ENCODE measurements at places on chromosomes 6 and 20.

DNA sequence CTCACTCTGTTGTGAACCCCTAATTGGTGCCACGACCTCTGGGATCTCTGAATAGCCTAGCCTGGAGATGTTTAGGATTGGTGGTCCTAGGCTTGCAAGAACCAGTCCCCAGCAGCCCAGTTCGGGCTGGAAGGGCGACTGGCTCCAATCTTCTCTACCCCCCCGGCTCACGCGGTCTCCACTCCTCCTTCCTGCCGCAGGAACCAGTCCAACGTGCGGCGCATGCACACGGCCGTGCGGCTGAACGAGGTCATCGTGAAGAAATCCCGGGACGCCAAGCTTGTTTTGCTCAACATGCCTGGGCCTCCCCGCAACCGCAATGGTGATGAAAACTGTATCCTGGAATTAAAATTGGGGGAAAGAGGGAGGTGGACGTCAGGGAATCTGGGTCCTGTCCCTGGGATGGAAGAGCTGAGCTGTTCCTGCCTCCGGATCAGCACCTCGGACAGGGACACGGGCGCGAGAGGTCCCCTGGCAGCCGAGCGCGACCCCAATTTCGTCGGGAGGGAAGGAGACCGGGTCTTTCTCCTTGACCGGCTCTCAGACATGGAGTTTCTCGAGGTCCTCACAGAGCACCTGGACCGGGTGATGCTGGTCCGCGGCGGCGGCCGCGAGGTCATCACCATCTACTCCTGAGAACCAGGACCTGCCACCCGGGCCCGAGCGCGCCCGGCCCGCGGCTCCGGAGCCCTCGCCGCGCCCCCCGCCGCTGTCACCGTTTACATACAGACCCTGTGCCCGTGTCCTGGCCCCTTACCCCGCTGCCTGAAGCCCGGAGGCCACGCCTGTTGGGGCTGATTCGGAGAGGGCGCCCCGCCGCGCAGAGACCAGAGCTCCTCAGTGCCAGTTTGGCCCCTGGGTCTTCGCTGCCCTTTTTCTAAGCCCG lies 28.2 kb downstream of the SLC12A5 start:
- DNase-seq, result no peak

GRCh38 chr20:37992802-37993409 lies 40.4 kb downstream of the TTI1 start:
- no peak for DNase-seq

GRCh38 chr20:38477747-38478146 lies 5.1 kb downstream of the RALGAPB start:
- DNase-seq, result no peak

DNA sequence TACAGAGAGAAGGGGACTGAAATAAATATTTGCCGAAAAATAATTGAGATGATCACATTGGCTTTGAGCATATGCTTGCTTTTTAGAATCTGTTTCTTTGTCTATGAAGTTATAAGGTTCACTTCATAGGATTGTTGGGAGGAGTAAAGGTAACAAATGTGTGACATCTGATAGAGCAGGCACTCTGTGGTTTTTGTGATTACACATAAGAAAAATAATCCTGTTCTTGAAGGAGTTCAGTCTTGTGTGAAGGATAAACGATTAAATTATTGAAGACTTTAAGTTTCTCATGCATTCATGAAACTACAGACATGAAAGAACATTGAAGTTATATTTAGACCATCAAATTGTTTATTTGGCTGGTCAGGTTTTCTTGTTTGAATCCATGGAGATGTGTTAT lies 45.0 kb downstream of the QKI start:
- no peak for DNase-seq

DNA sequence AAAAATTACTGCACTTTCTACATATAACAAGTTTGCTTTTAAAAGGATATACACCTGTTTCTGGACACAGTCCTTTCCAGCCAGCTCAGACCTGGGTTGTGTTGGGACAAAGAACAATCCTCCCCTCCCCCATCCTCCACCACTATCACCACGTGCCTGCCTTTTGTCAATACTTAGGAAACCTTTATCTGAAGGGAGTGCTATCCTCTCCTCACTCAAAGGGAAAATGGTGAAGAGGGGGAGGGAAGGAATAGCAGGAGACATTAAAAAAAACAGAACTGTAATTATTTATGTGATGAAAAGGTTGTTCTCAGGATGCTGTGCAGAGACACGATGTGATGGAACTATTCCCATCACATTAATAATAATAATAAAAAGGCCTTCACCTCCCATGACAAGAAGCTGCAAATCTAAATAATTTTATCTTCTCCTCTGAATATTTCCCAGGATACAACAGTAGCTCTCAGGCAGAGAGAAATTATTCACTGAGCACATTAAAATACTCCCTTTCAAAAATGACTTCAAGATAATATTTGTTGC lies 105.5 kb downstream of the NRSN1 start:
- no peak for DNase-seq

- DNase-seq, result no peak
These were observed 64.1 kb upstream of the BEND6 start for GRCh38 chr6:56890683-56891429.

DNA sequence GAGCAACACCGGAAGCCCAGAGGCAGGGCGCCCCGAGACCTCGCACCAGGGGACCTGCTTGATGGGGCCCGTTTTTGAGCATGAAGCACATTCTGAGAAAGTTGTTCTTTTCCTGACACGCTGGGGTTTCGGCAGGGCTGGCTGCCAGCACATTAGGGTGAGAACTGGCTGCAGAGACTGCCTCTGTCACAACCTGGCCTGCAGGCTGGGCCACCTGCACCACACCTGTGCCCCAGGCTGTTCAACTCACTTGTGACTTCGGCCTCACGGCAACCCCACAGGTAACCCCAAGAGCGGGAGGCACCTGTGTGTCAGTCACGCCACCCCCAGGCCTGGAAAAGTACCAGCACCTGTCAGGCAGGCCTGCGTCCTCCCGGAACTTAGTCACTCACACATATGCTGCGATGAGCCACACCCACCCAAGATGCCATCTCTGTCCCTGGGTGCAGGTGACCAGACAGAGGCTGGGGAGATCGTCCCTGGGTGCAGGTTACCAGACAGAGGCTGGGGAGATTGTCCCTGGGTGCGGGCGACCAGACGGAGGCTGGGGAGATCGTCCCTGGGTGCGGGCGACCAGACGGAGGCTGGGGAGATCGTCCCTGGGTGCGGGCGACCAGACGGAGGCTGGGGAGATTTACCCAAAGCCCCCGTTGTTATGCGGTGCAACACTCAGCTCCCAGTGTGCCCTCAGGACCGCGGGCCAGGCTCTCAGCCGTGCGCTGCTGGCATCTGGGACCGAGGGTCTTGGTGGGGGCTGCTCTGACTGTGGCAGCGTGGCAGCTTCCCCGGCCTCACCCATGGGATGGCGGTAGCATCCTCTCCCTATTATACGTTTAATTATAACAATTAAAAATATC lies 82.5 kb upstream of the BHLHE23 start:
- no peak for DNase-seq

DNA sequence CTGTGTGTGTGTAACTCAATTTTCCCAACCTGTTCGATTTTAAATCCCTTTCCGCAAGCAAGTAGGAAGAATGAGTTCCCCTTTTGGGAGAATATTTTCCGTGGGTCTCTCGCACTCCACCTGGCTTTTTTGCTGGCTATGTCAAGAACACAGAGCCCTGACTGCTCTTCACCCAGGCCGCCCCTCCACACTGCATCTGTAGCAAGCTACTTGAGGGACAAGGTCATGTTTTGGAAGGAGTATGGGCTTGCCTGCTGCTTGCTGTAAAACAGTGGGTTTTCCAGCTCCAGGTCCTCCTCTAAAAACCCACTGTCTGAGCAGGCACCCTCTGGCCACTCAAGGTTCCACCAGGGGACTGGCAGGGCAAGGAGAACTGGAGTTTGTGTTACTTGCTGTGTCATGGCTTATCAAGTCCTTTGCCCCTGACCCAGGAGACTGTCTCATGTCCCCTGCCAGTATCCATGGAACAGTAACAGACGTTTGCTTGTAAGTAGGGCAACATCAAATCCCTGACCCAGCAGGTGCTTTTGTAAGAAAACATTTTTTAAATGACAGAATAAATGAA lies 35.5 kb upstream of the SYNJ2 start:
- no peak for DNase-seq

GRCh38 chr6:30754631-30755030 lies 10.3 kb upstream of the IER3 start:
- no peak for DNase-seq

DNA sequence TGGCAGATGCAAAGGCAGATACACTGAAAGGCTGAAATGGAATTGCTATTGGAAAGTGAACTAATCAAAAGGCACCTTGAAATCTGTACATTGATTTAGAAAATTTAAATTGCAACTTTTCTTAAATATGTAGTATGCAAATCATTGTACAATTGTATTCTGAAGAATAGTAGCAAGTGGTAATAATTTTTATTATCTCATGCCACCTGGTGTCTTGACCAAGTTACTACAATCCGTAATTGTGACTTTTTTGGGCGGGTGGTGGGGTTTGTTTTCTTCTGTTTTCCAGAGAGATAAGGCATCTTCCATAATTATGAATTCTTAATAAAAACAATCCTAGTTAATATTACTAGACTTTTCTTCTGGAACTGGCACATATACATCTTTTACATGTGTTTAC lies 12.5 kb upstream of the BCKDHB start:
- no peak for DNase-seq

DNA sequence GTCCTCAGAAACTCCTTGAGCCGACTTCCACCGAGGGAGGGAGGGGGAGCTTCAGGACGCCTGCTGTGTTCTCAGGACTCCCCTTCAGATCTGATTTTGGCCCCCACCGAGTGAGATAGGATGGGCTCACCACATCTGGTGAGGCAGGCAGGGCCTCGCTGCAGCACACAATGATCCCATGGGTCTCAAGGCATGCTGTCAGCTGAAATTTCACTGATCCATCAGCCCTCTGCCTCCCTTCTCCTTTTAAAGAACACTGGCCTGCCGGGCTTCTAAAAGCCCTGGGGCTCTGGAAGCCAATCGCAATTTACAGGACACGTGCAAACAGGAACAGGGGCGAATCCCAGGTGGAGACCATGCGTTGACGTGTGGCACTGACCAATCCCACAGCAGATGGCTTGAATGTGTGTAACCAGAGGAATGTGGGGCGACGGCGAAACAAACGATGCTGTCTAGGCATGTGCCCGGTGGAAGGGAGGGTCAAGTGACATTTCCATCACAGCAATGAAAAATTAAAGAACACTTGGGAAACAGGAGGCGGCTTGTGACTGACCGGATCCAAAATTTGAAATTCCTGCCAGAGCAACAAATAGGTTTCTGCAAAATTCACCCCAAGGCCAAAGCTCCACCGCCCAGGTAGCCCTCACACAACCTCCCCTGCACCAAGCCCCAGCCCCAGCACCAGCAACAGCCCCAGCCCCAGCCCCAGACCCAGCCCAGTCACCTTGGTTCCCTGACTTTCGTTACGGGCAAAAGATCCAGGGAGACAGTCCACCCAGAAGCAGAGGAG lies 167.1 kb upstream of the ZNF337 start:
- DNase-seq, result no peak

GRCh38 chr6:118882314-118882905 lies 11.5 kb upstream of the ASF1A start:
- DNase-seq, result no peak

DNA sequence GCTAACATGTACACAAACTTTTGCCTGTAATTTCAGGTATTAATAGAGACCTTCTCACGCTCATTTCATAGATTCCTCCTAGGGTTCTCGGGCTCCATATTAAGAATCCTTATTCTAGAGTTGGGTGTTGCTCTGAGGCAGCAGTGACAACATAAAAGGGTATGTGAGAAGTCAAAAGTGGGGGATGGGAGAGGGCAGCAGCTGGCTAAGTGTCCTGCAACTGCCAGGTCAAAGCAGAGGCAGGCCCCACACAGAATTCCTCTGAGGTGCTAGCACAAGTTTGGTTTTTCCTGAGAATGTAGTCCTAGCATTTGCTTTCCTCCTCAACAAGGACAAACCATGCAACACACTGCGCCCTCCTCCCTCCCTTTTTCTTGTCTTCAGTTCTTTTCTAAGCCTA lies 4.6 kb downstream of the NSFL1C start:
- DNase-seq, result no peak

- no peak for DNase-seq
These were observed 195.6 kb upstream of the PMEPA1 start for GRCh38 chr20:57905448-57905847.

DNA sequence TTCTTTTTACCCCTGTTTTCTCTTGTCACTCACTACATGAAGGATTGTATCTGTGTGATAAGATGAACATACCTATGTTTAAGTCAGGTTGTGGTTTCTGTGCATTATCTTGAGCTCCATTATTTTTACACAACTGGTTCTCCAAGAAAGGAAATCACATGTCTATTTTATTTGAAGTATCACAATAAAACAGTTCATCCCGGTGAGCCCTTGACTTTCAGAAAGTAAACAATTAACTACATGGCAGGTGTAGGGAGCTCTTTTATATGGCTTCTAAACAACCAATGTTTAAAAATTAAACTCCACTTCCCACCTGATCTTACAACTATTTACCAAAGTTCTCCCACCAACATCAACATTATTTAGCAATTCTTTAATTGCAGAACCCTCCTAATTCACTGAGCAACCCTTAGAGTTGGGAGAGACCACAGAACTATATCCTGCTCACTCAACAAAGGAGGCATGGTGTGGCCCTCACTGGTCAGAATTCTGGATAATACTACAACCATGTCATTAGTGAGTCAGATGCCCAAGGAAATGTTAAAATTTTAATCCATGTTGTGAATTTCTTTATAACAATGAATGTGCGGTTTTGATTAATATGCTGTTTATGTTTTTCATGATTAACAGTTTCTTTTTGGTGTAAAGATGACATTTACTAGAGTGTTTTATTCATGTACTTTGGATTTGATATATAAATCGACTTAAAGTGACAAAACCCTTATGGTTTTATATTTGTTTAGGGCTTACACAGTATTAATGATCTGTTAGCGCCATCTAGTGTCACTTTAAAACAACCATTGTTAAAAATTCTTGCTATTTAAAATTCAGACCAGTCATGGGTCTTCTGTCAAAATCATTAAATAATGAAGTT lies 50.0 kb upstream of the SCGN start:
- DNase-seq, result no peak

GRCh38 chr6:3516092-3516491 lies 59.2 kb upstream of the SLC22A23 start:
- no peak for DNase-seq

GRCh38 chr6:98824162-98824901 lies 10.0 kb upstream of the POU3F2 start:
- no peak for DNase-seq

DNA sequence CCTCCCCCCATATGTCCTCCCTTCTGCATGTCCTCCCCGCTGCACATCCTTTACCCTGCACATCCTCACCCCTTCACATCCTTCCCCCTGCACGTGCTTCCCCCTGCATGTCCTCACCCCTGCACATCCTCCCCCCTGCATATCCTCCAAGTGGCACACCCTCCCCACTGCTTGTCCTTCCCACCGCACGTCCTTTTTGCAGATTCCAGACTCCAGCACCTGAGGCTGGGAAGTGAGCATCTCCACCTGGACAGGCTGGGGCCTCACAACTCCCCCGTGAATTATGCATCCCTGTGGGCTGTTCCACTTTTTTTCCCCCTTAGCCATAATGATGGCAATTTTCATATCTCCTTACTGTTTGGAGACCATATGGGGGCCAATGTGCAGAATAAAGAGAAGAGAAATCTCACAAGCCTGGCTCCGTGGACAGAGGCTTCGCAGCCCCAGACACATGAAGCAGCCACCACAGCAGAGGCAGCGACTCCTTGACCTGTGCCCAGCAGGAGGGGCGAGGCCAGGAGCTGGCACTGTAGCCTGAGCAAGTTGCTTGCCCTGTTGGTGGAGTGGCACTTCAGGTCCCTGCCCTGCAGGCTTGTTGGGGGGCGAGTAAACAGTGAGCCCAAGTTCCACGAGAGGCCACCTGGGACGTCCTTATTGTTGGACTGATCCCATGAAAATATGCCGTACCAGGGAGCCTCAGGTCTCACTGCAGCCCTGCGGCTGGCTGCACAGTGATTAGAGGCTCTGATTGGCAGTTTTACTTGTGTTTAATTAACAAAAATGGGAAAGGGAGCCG lies 113.1 kb downstream of the SYNDIG1 start:
- DNase-seq, result no peak
